Left ventricle myocardium superior (tissue), 1 donor: ENCODE measurements at places on chromosomes 1 and 21.

- no peak for DNase-seq
Measured at GRCh38 chr21:26491663-26492062, 81.4 kb downstream of the CYYR1 start.

GRCh38 chr21:38927776-38928175, 122.0 kb downstream of the ETS2 start:
- no peak for DNase-seq

- DNase-seq: no peak
Measured at GRCh38 chr1:155329980-155330598, 9.4 kb downstream of the RUSC1 start.

GRCh38 chr21:35619184-35619583, 441.1 kb downstream of the SETD4 start:
- DNase-seq: no peak

DNA sequence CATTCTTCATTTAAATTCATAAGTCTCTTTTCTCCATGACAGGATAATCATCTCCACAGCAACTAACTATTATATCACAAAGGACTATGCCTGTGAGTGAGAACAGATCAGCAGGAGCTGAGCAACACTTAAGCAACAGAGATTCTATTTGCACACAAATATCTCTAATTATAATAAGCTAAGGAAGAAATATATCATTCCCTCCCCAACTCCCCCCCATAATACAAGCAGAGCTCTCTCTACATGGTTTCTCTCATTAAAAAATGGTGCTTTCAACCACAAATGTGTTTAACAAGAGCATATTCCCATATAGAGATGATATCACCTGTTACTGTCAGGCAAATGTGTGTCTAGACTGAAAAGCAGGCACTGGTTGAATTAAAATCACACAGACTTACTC, 34.5 kb upstream of the NIBAN1 start:
- DNase-seq: no peak

DNA sequence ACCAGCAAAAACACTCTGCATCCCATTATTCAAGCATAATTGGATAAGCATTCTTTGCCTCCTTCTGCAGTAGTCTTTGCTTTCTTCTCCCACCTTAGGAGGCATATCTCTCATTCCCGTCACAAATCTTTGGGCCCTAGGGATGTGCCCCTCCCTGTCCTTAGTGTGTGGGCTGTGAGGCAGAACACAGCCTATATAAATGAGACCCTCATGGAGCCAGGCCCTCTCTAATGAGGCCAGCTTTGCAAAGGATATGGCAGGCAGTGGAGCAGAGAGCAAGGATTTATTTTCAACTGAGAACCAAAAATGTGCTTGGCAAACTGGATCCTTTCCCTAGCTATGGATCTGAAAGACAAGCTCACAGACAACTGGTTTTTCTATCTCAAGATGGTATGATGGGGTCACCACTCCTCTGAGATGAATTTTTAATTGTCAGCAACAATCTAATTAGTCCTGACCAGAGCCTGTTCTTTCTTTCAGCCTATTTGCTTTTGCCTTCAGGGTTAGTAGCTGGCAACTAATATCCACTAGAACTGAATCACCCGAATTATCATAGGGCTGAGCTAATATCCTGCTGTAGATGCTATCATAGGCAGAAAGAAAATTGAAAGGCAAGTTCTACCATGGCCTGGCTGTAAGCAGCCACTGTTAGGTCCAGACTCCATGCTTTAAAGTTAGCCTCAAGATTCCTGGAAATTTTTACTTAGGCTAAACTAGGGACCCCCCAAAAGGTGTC, 134.2 kb downstream of the SYT2 start:
- DNase-seq: no peak

- no peak for DNase-seq
Measured at GRCh38 chr1:70475023-70475422, 64.0 kb downstream of the CTH start.

GRCh38 chr1:76613886-76614285, 253.4 kb upstream of the ST6GALNAC5 start:
- no peak for DNase-seq

DNA sequence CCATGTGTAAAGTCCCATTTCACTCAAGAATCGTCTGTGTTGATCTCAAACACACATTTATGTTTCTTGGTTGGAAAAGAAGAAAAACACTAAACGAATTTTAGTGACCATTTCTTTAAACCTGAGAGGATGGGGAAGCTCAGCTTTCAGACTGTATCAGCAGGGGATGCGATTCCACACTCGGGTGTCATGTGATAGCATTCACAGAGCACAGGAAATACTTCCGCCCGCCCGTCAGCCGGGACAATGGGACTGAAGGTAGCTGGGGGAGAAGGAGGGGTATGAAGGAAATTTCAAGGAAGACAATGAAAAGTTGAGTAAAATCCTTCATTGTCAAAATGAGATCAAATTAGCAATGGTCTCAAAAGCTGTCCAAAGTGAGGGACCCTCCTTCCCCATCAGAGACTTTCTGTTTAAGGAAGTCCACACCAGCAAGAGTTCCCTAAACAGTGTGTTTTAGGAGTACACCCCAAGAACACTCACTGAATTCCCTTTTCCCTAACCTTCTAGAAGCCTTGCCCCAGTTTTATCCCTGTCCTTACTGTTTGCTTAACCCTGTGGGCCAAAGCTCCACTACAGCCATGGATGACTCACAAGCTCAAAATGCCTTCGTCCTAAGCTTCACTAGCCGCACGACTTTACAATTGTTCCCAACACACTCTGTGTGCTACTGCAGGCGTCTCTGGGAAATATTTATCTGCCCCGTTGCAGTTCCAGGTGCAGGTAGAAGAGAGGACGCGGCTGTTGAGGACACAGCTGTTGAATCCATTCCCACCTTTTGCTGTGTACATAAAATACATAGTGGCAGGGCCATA, 51.4 kb upstream of the SIM2 start:
- no peak for DNase-seq

GRCh38 chr1:196115646-196116045, 492.6 kb downstream of the KCNT2 start:
- peak; percentile 84 for DNase-seq

DNA sequence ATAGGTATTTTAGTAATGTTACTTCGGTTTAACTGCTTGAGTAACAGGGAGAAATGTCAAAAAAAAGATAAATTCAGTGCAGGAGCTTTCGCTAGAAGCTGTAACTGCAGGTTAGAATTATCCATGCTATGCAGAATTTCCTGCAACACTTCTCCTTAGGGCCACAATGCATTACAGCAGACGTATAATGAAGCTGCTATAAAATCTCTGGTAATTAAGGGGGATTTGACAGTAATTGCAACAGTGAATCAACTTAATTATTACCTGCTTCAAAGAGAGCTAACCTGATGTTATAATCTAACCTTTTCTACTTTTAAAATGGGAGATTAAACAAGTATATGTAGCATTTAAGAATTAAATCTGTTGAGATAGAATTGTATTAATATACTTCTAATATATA, 92.6 kb downstream of the ATG4C start:
- no peak for DNase-seq

- no peak for DNase-seq
Measured at GRCh38 chr1:176225911-176226310, 18.8 kb upstream of the COP1 start.

GRCh38 chr1:236862615-236863211, 67.6 kb downstream of the MTR start:
- no peak for DNase-seq

DNA sequence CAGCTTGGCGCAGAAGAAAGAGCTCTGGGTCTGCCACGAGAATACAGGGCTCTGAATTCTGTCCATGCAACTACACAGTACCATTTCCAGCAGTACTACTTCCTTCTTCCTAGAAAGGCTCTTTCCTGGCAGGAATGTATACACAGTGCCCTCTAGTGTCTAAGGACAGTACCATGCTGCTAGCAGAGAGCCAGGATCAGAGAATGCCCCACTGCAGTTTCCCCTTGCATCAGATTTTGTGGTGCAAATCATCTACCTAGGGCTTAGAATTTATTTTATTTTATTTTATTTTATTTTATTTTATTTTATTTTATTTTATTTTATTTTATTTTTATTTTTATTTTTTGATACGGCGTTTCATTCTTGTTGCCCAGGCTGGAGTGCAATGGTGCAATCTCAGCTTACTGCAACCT, 50.8 kb downstream of the PAX7 start:
- no peak for DNase-seq

DNA sequence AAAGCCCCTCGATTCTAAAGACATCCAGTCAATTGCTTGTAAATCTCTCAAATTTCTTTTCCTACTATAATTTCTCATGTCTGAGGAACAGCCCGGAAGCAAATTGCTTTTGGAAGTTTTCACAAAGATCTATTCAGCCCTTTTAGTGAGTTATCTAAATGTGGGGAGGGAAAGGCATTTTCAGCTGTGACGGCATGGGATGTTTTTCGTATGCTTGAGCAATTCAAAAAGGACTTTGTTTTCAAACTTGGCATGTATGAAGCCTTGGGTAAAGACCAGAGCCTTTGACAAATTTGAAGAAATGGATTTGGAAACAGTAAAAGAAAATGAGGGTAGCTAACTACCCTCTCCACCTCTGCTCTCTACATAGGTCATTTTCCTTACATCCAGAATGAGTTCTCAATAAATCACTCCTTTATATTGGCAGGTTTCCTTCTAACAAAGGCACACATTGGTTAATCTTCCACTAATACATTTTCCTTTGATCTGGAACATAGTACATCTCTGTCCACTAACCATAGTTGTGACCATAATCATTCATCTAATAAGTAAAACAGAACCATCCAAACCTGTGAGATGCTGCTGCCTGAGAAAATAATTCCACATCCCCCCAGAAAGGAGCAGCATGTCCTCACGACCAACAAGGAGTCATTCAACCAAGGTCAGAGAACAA, 66.1 kb upstream of the ADAM30 start:
- DNase-seq: no peak

- no peak for DNase-seq
Measured at GRCh38 chr1:199551967-199552565, 475.4 kb upstream of the NR5A2 start.

DNA sequence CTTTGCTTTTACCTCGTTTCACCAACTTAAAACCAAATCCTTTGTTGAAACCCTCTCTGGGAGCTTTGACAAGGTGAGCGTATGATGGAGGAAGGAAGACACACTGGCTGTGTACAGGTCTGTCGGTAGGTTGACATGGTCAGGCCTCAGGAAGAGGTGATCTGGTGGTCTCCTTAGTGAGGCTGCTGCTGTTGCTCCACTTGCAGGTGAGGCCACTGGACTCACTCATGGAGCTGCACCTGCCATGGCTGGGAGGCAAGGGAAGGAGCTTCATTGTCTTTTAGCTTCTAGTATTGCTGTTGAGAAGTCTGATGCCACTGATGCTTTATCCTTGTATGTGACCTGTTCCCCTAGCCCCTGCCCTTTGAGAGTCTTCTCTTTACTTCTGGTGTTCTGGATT, 35.7 kb downstream of the TENT5C start:
- DNase-seq: no peak

DNA sequence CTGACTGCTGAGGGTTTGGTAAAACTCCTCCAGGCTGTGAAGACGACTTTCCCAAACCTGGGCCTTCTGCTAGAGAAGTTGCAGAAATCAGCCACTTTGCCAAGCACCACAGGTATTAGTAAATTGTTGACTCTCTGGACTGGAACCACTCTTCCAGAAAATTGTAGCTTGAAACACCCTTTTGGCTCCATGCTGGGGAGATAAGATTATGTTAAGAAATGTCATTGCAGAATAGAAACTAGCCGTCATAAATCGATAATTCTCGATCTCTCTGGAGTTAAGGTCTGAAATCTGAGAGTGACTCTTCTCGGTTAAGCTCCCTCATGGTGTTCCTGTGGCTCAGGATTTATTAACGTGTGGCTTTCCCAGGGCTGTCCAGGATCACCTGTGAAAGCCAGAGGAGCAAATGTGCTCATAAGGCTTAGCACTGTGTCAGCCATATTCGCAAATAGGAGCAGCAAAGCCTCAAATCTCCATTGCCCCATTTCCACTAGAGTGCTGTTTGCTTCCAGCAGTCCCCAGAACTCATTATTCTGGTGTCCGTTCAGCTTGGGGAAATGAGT, 54.6 kb downstream of the ZBTB40 start:
- no peak for DNase-seq

DNA sequence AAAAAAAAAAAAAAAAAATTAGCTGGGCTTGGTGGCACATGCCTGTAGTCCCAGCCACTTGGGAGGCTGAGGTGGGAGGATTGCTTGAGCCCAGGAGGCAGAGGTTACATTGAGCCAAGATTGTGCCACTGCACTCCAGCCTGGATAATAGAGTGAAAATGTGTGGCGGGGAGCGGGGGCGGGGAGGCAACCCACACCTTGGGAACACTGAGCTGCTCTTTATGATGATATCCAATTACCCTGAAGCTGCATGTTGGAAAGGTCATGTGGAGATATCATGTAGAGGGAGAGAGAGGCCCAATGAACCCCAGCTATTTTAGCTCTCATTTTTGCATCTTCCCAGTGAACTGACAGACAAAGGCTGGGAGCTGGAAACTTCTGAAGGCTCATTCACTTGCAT, 48.3 kb upstream of the ZNF648 start:
- no peak for DNase-seq

- DNase-seq: peak; percentile 69
Measured at GRCh38 chr1:938088-938683, 14.5 kb downstream of the SAMD11 start.

- no peak for DNase-seq
Measured at GRCh38 chr1:89980605-89981004, 14.3 kb upstream of the ZNF326 start.

DNA sequence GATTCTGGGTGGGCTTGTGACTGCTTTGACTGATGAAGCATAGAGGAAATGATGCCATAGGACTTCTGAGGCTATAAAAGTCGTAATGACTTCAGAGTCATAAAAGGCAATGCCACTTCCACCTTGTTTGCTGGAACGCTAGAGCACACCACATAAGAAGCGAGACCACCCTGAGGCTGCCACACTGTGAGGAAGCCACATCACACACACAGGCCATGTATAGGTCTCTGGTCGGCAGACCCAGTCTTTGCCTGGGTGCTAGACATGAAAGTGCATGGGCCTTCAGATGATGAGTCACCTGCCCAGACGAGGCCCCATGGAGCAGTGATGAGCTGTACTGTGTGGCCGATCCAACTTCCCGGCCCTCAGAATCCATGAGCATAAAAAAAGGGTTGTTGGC, 14.2 kb upstream of the KANK4 start:
- no peak for DNase-seq

DNA sequence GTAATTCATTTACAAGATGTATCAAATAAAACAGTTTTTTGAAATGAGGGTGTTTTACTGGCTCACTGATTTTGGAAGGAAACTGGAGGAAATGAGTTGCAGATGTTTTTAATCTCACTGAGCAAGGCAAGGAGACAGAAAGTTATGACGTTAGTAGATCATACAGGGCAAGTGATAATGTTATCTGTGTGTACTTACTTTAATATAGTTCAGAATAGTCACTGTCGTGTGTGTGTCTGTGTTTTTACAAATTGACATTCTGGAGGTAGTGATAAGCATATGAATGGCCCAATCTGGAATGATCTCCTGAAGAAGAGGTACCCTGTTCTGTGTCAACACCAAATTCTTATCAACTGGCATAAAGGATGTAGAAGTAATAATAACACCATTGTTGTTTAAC, 1.9 kb upstream of the GBP4 start:
- DNase-seq: no peak

- no peak for DNase-seq
Measured at GRCh38 chr1:147787765-147788164, 27.4 kb upstream of the GJA5 start.
